Naive thymus-derived CD4-positive, alpha-beta T cell (primary cell): ENCODE measurements at places on chromosomes 2 and 18. TPM values are rescaled to one million over a fixed set of nuclear protein-coding genes. Genes with fewer than 3 reads are reported as not detected.
A peak's percentile ranks its signal among the peaks of the same experiment; 100 is the strongest.

DNA sequence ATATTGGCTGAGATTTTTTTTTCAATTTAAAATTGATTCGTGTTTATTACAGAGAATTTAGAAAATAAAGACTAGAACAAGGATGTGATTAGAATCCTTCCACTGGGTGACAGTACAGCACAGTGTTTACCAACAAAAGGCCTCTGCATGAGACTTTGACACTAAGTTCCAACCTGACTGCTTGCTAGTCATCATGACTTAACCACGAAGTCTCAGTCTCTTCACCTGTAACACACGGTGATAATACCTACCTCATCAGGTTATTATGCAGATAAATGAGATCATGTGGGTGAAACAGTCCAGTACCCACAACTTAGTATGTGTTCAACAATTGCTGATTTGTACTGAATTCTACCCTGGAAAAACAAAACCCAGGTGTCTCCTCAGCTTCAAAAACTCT lies 151.2 kb downstream of the STK39 start:
- no peak overlapping the region for H3K4me3 ChIP-seq
- H3K4me1 ChIP-seq: no peaks in the 10 kb centered on the region
- DNase-seq: no peak
- H3K27ac ChIP-seq: no peak overlapping the region
- no peaks in the 10 kb centered on the region for H3K27me3 ChIP-seq

DNA sequence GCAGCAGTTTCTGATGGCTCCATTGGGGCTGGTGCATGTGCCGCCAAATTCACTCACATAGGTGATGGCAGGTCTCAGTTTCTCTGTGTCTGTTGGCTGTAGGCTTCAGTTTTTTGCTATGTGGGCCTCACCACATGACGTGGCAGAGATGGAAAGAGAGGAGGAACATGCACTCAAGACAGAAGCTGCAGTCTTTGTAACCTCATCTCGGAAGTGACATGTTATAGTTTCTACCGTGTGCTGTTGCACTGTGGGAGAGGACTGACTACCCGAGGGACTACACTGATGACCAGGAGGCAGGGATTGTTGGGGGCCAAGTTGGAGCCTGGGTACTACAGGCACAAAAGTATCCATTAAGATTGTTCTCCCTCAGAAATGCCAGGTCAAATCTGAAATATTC lies 9.2 kb upstream of the CNRIP1 start:
- no peak for DNase-seq
- no peaks in the 10 kb centered on the region for H3K36me3 ChIP-seq

GRCh38 chr18:28151434-28151833 lies 25.5 kb downstream of the CDH2 start:
- no peak overlapping the region for H3K4me3 ChIP-seq
- no peaks in the 10 kb centered on the region for H3K27me3 ChIP-seq
- H3K36me3 ChIP-seq: no peaks in the 10 kb centered on the region
- H3K4me1 ChIP-seq: no peaks in the 10 kb centered on the region

The SERPINB11 gene
- not detected for total RNA-seq

- no peak for DNase-seq
- H3K27me3 ChIP-seq: peaks cover 33% of the 10 kb centered on the region
- H3K36me3 ChIP-seq: no peaks in the 10 kb centered on the region
- no peak within 1 kb of the TSS for H3K27ac ChIP-seq
- no peaks in the 10 kb centered on the region for H3K4me1 ChIP-seq
Measured at GRCh38 chr2:222298311-222299150, at the start of gene PAX3. Gene PAX3 (minus strand): TSS chr2:222298998. CDS start chr2:222298615, 383 bp downstream.

DNA sequence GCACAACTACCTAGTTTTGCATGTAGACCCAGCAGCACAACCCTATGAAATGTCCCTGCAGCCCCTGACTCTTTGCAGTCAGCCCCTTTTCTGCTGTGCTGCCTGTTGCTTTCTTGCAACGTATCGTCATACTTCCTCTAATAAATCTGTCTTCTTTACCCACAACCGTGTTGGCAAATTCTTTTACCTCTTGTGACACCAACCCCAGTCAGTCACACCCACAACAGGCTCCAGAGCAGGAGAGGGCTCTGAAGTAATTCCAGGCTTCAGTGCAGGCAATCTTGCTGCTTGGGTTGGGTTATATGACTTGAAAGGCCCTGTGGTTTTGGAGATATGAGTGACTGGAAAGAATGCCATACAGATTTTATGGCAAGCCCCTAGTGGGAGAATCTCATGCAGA lies 79.1 kb upstream of the KCNH7 start:
- no peaks in the 10 kb centered on the region for H3K27me3 ChIP-seq
- no peak overlapping the region for H3K27ac ChIP-seq
- no peaks in the 10 kb centered on the region for H3K4me1 ChIP-seq
- no peaks in the 10 kb centered on the region for H3K36me3 ChIP-seq

DNA sequence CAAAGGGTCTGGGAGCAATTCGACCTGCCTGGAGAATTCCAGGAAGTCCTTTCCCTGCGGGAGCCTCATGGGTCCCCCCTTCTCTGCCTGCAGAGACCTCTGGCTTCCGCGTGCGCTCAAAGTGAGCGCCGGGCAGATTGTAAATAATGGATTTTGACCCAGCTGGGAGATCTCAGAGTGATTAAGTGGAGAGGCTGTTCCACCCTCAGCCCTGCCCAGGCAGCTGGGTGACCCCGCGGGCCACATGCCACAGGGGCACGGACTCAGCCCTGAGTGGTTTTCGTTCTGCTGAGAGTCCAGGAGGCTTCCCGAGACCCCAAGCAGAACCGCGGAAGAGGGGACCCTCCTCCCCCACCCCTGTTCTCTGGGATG lies 1.2 kb downstream of the KCNG2 start:
- H3K27me3 ChIP-seq: peaks cover 10% of the 10 kb centered on the region
- H3K4me3 ChIP-seq: no peak overlapping the region
- no peak for DNase-seq

DNA sequence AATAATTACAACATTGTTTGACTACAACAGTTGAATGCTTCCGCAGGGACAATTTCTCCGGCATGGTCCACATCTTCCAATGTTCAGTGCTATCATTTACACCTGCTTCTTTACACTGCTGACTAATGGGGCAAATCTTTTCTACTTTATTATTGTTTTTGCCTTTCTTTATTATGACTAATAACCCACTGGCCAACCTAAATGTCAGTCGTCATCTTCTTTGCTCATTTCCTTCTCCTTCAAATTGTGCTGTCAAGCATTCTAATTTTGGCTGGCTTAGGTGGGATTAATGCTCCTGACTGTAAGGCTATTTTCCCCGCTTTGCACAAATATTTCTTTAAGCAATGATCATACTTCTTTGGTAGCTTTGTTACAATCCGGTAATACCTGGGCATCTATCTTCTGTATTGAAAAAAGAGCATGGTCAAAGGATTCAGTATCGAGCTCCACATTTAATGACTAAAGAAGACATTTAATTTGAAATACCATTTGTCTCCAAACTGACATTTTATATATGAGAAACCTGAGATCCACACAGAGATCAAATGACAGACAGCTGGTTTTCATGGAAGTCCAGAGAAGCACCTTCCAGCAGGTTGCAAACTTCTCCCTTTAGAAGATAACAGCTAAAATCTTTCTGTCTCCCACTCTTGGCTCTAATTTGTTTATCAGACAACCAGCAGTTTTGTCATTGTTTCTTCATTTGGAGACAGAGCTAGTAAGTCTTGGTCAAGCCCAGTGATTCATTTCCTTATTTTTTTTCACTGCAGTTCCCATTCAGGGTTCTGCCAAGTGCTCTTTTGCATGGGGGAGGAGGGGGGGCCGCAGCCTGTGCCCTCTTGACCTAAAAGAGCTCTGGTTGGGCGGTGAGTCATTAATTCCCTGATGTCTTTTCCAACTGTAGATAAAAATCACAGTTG lies 132.9 kb downstream of the SOCS6 start:
- H3K4me1 ChIP-seq: no peaks in the 10 kb centered on the region
- H3K4me3 ChIP-seq: no peak overlapping the region
- H3K27me3 ChIP-seq: no peaks in the 10 kb centered on the region

DNA sequence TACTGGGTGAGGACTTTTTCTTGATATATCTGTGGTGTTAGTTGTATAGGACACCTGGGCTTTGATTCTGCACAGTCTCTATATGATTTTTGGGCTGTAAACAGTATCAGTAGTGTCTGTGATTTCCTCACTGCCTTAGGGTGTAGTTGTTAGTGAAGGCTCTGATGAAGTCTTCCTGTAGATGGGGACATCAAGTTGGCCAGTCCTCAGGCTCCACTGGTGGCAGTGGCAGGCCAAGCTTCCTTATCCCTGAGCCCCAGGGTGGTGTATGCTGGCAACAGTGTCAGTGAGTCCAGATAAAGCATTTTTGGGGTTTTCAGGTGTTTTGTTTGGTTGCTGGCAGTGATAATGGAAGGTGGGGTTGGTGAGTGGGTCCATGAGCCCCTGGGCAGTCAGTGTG lies 961.4 kb downstream of the DSC3 start:
- no peak overlapping the region for H3K27ac ChIP-seq
- H3K4me1 ChIP-seq: no peaks in the 10 kb centered on the region
- H3K4me3 ChIP-seq: no peak overlapping the region
- H3K36me3 ChIP-seq: no peaks in the 10 kb centered on the region
- H3K27me3 ChIP-seq: no peaks in the 10 kb centered on the region
- no peak for DNase-seq

DNA sequence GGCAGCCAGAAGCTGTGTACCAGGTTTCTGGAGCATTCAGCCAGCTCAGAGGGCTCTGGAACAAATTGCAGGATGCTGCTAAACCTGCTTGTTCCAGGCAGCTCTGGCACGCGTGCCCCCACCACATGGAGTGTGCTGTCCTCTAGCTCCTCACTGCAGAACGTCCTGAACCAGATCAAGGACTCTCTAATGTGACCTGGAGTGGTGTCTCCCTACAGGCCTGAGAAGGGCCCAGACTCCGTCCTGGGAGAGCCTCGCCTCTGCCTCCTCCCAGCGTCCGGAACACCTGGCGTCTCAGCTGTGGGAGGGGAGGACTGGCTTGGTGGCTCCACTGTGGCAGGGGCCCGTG lies 115.6 kb upstream of the GPC1 start:
- no peaks in the 10 kb centered on the region for H3K4me1 ChIP-seq
- H3K4me3 ChIP-seq: no peak overlapping the region
- DNase-seq: no peak
- H3K27me3 ChIP-seq: no peaks in the 10 kb centered on the region
- no peak overlapping the region for H3K27ac ChIP-seq

DNA sequence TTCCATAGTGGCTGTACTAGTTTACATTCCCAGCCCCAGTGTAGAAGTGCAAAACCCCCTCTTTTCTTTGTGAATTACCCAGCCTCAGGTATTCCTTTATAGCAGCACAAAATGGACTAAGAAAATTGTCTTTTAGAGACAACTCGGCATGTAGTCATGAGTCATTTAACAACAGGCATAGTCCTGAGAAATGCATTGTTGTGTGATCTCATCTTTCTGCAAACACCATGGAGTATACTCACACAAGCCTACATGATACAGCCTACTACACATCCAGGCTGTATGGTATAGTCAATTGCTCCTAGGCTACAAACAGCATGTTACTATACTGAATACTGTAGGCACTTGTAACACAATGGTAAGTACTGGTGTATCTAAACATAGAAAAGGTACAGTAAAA lies 44.4 kb upstream of the MBP start:
- DNase-seq: no peak
- H3K4me1 ChIP-seq: no peaks in the 10 kb centered on the region
- H3K27me3 ChIP-seq: no peaks in the 10 kb centered on the region
- H3K27ac ChIP-seq: no peak overlapping the region
- H3K4me3 ChIP-seq: no peak overlapping the region
- H3K36me3 ChIP-seq: no peaks in the 10 kb centered on the region

- H3K27me3 ChIP-seq: no peaks in the 10 kb centered on the region
- no peaks in the 10 kb centered on the region for H3K4me1 ChIP-seq
- H3K27ac ChIP-seq: no peak overlapping the region
Measured at GRCh38 chr2:82879803-82880202, 1579.3 kb downstream of the SUCLG1 start.

The G6PC2 gene
- not detected for total RNA-seq

The ECEL1 gene
- not detected for total RNA-seq

DNA sequence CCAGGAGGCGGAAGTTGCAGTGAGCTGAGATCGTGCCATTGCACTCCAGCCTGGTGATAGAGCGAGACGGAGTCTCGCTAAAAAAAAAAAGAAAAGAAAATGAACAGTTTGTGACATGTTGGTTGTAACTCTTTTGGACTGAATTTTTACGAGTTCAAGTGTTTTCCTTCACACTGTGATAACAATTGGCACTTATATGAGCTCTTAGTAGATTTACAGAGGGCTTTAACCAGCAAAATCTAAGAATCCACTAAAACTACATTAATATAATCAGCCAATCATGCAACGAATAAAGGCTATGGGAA lies 2.1 kb upstream of the GEMIN6 start:
- H3K27me3 ChIP-seq: no peaks in the 10 kb centered on the region
- no peak for DNase-seq
- H3K27ac ChIP-seq: no peak overlapping the region
- no peaks in the 10 kb centered on the region for H3K36me3 ChIP-seq
- H3K4me1 ChIP-seq: peaks cover 5% of the 10 kb centered on the region
- no peak overlapping the region for H3K4me3 ChIP-seq

DNA sequence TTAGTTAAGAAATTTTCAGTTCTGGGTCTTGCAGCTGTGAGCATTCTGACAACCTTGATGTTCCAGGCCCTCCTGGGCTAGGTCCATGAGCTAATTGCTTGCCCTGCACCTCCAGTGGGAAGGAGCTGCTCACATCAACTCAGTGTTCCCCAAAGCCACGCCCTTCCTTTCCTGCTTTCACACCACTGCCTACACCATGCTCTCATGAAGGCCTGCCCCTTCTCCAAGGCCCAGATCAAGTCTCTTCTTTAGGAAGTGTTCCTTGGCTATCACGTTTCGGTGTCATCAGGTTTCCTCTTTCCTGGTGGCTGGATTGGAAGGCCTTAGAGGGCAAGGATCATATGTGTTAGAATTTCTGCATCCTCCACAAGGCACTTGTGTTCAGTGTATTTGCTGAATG lies 18.8 kb downstream of the TMEM127 start:
- no peak overlapping the region for H3K4me3 ChIP-seq
- no peak for DNase-seq
- peaks cover 12% of the 10 kb centered on the region for H3K4me1 ChIP-seq
- no peak overlapping the region for H3K27ac ChIP-seq
- H3K27me3 ChIP-seq: no peaks in the 10 kb centered on the region

- H3K27ac ChIP-seq: no peak overlapping the region
- H3K27me3 ChIP-seq: no peaks in the 10 kb centered on the region
- no peaks in the 10 kb centered on the region for H3K4me1 ChIP-seq
- H3K4me3 ChIP-seq: no peak overlapping the region
Measured at GRCh38 chr18:25313268-25313667, 38.7 kb downstream of the ZNF521 start.

DNA sequence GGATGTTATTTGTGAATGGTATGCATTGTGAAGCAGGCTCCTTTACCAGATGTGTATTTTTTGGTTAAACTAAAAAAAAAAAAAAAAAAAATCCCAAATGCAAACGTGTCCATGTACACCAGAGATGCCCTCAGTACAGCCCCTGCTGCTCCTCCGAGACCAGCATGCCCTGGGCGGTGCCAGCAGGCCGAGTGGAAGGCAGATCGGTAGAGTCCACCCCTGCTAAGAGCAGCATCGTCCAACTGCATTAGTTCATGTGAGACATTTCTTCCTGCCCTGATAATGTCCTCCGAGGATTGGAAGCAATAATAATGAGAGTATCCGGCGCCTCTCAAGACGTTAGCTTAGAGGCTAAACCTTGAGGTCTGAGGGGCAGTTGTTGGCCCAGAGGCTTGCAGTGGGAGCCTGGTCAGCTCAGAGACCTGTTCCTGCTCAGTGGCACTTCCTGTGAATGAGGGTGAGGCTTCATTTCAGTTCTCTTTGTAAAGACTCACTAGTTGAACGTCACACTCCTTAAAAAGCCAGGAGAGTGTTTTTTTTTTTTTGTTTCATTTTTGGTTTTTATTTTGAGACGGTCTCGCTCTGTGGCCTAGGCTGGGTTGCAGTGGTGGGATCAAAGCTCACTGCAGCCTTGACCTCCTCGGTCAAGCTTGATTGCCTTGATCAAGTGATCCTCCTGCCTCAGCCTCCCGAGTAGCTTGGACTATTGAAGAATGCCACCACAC lies 5.6 kb downstream of the SLC66A3 start:
- peak overlapping the region; percentile 54 for H3K27ac ChIP-seq
- H3K27me3 ChIP-seq: no peaks in the 10 kb centered on the region
- H3K36me3 ChIP-seq: no peaks in the 10 kb centered on the region
- H3K4me3 ChIP-seq: no peak overlapping the region
- DNase-seq: peak; percentile 12
